NCI-H1105 treated with DMSO at 0.1 percent for 48 hours (cell line): ENCODE measurements at places on chromosomes 1 and 21.

GRCh38 chr1:43706598-43707189 lies 642 bp upstream of the ST3GAL3 start:
- peak; percentile 13 for DNase-seq

DNA sequence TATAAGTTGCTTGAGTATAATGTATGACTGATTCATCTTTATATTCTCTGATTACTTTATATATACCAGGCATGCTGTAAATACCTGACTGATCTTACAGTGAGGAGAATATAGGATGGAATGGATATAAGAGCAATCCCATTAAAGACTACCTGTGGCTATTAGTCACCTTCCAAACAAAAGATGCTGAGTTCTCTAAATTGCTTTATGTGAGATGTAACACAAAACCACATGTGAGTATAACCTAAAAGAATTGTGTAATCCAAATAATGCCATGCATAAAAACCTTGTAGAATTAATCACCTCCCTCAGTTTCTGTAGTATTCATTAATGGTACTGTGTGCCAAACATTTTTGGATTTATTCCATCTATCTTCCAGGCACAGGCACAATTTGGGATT lies 134.6 kb upstream of the LRRC7 start:
- no peak for DNase-seq

DNA sequence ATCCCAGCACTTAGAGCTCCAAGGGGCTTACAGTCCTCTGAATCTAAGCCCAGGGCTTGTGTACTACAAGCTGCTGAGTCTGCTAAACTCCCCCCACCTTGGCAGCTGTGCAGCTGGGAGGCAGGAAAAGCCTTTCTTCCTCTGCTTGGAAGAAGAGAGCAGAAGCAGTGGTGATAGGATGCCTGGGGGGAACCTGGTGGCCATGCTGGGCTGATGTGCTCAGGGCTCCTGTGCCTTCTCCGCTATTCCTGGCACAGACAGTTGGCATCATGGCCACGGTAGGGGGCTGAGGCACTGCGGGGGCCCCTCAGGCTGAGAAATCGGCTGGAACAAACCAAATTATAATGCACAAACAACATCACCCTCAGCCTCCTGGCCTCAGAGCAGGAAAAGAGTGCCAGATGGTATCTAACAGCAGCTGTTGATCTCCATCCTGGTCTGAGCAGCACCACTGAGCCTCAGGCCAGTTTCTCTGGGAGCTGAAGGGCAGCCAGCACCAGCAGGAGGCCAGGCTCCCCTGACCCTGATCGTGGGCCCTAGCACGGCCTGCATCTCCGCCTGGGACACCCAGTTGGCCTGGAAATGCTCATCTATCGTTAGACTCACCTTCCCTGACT lies 35.8 kb downstream of the ECE1 start:
- DNase-seq = no peak

DNA sequence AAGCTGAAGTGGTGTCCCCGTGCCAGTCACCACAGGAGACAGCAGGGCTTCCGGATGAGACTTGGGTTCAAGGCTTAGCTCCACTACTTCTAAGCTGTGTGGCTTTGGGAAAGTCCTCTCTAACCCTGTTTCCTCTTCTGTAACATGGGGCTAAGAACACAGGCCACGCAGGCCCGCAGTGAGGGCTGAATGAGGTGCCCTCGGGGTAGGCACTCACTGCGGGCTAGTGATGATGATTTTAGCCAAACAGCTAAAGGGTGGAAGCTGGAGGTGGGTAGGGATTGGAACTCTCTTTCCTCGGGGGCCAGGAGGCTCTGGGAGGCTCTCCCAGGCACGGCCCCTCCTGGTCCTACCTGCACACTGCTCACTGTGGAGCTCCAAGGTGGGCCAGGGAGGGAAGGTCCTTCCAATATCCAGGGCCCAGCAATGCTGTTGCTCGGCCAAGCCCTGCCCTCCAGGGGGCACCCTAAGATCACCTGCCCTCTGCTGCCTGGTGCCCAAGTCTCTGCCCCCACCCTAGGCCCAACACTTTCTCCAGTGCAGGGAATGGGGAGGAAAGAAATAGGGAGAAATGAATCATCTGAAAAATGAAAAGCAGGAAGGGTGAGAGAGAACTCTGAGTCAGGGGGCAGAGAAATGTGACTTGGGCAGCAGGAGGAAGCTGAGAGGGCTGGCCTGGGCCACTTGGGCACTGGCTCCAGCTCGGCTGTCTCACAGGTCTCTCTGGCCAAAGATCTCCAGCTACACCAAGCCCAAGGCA lies 19.2 kb upstream of the EVA1B start:
- DNase-seq = peak; percentile 8
